Left hindlimb (tissue), 1 donor: ENCODE measurements at places on chromosomes 1 and 21.

GRCh38 chr1:151936653-151937052, 27.3 kb upstream of the THEM4 start:
- no peak for DNase-seq

GRCh38 chr1:233327651-233328141, at the start of gene MAP3K21:
MAP3K21 (plus strand) TSS chr1:233327724; CDS start chr1:233328029, 305 bp downstream.
- DNase-seq: no peak

DNA sequence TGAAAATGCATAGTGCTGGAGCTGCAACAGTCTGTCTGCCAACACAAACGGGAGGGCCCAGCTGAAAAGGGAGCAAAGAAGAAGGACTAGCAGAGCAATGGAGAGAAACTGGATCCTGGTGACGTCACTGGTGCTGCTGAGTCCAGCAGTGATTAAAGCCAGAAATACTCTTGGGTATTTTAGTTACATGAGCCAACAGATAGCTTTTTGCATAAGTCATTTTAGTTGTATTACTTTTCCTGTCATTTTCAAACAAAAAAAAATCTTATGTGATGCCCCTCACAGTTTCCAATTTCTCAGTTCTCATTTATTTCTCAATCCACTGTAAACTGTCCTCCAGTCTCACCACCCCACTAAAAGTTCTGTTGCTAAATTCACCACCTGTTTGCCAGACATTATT, 38.7 kb upstream of the NEK7 start:
- peak; percentile 85 for DNase-seq

- peak; percentile 64 for DNase-seq
These were observed 177.3 kb downstream of the CAMTA1 start for GRCh38 chr1:6962478-6962995.

- DNase-seq: no peak
These were observed 14.1 kb upstream of the ATP1A4 start for GRCh38 chr1:160137216-160137862.
